ENCODE measurements at places on chromosomes 2 and 18.

DNA sequence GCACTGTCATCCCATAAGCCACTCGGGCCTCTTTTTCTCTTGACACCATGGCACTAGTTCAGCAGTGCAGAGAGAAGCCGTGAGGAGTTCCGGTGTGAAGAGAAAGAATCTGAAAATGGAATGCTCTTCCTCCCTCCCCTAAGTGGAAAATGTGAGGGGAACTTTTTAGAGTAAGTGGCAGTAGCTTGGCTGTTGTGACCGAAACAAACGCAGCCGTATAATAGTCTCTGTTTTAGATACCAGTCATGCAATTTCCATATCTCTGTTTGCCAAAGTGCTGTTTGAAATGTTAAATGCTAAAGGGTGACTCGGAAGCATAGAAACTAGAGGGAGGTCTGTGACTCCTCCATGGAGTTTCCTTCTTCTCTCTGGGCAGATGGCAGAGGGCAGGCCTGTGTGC, 122.9 kb downstream of the MTCL1 start:
- DNase-seq = no peak

GRCh38 chr18:62450546-62451410, 72.0 kb upstream of the ZCCHC2 start:
- DNase-seq = no peak

DNA sequence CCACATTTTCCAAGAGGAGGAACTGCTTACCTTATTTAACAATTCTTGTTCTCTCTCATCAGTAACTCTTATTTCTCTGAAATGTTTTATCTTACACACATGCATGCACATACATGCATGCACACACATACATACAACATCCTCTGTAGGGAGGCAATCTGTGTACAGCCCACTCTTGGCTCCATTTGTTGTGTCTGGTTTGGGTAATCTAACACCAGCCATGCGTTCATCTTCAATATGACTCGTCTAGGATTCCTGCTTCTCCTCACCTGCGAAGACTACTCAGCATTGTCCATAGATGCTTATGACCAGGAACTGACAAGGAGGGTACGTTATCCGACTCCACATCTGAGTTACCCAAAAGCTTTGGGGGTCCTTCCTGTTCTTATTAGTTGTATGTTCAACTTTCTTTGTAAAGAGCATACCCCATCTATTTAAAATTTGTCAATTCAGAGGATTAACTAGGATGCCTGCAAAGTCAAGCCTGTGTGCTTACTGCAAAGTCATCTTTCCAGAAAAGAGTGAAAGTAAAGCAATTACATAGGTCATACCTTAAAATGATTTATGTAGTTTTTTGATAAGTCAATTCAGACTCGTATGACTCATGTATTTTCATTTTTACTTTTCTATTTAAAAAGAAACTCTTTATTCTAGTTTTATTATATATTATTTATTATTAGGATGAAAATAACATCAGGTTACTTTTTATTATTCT, 18.2 kb downstream of the LYPD6B start:
- DNase-seq = no peak

GRCh38 chr2:218166791-218167190, at the start of gene CXCR1:
CXCR1 (minus strand) TSS chr2:218166962; CDS start chr2:218165211, 1,751 bp downstream.
- no peak for DNase-seq

GRCh38 chr18:31497836-31498573, at the start of gene DSG2:
DSG2 (plus strand) TSS chr18:31498177; CDS start chr18:31498252, 75 bp downstream.
- no peak for DNase-seq

DNA sequence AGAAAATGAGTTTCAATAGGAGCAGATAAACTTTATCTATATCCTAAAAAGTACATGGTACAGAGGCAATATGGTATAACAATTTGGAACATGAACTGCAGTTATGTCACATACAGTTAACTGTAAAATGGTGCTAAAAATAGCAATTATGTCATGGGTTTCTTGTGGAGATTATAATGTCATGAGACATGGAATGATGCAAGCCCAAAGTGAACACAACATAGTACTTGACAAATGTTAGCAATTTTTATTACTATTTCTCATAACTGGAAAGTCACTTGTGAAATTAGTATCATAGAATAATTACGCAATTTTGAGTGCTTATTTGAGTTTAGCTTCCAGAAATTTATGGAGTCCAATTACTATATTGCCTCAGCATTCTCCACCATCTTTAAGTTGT, 1263.4 kb downstream of the DSC3 start:
- no peak for DNase-seq

DNA sequence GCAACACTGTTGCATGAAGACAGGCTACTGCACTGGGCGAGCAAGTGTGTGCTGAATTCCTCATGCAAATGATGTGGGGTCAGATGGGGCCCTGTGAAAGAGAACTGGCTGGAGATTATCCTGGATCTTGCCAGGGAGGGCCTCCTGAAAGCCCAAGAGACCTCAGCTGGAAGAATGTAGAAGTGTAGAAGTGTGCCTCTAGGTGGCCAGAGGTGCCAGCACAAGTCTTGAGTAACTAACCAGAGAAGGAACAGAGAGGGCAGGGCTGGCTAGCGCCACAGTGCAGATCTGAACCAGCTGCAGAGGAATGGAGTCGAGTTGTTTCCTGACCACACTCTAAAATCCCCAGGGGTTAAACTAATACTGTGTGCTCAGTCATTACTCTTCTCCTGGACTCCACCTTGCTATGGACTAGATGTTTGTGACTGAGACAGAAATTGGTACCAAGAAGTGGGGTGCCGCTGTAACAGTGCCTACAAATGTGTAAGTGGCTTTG, 399.3 kb downstream of the LRATD1 start:
- no peak for DNase-seq

- DNase-seq = no peak
These were observed 29.2 kb upstream of the KCNS3 start for GRCh38 chr2:17849275-17849674.

DNA sequence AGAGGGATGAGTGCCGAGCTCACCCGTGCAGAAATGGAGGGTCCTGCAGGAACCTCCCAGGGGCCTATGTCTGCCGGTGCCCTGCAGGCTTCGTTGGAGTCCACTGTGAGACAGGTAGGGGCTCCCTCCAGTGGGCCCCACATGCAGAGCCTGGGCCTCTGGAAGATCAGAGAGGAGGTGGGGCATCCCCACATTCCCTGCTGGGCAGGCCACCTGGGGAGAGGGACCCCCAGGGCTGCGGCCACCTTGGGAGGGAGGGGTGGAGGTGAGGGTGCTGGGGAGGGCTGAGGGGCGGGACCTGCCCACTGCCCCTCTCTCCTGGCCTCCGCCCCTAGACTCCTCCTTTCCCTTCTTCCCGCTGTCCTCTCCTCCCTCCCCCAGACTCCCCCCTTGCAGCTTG, 38.5 kb downstream of the MTERF4 start:
- DNase-seq = no peak

DNA sequence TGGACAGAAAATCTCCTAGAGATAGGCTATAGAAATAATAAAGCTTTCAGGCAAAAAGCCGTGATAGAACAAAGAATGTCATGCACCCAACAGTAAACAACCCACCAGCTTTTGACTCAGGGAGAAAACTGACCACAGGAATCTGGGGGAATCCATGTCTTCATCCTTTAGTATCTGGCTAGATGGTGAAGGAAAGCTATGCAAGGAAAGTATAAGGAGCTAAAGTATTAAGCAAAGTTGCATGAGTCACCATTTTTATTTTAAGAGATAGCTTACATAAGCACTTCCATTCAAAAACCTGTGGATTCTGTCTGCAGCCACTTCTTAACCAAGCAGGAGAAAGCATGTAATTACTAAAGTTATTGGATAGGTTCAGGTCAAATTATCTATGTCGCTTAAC, 363.8 kb downstream of the LRP1B start:
- no peak for DNase-seq

- DNase-seq = no peak
These were observed 16.8 kb downstream of the GNLY start for GRCh38 chr2:85710687-85711577.

DNA sequence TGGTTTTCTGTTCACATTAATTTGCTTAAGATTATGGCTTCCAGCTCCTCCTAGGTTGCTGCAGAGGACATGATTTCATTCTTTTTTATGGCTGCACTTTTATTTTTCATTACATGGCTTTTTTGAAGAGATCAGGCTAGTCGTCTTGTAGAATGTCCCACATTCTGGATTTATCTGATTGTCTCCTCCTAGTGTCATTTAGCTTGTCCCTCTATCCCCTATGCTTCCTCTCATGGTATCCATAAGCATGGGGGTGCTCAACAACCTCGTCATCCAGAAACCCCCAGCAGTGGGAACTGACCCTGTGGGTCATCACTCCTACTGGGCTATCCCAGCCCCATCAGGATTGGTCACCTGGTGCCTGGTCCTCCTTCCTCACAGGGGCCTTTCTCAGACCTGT, 49.6 kb downstream of the SERTAD2 start:
- no peak for DNase-seq
